A549 (cell line): ENCODE measurements at places on chromosomes 2 and 18.
A peak's percentile ranks its signal among the peaks of the same experiment; 100 is the strongest.

- peak; percentile 13 for DNase-seq
Measured at GRCh38 chr2:23199115-23199918, 185.7 kb upstream of the KLHL29 start.

DNA sequence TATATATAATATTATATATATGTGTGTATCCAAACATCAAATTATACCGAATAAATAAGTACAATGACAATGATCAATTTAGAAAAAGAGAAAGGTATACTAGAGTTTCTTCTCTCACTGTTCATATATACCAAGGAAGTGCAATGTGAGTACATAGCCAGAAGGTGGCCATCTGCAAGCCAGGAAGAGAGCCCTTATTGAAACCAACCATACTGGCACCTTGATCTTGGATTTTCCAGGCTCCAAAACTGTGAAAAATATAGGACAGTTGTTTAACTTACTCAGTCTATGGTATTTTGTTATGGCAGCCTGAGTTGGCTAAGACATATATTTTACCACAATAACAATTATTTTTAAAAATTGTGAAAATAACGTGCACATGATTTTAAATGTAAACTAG, 1490.2 kb upstream of the SLC39A10 start:
- DNase-seq = peak; percentile 38

GRCh38 chr2:163778045-163778781, 42.4 kb upstream of the FIGN start:
- peak; percentile 15 for DNase-seq

DNA sequence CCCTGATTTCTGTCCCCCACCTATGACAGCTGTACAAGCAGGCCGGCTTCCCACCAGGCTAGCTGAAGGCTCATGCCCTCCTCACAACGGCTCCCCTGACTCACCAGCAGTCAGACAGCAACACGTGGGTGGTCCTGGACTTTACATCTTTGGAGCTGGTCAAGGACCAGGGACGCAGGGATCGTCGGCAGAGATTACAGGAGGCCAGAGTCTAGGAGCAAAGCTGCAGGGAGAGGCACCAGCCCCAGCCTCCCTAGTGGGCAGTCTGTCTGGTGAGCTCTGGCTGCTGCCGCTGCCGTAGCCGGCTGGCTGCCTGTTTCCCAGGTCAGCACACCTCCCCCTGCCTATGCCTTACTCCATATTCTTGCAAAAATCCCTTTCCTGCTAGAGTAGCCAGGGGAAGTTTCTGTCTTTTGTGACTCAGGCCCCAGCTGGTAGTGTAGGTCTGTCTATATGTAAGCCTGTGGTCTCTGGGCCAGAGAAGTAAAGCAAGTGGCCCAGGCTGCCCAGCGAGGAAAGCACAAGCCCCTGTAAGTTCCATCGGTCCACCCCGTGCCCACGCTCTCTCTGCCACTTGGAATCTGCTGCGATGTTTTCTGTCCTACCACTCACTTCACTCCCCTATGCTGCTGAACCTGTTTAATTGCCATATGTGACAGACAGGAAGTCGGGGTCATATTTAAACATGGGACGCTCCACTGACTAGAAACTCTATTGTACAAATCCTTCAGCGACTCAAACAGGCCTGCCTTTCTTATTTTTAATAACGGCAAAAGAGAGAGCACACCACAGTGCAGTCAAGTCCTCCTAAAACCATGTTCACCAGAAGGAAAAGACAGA, 2.4 kb upstream of the ARHGEF4 start:
- DNase-seq = peak; percentile 19

GRCh38 chr18:51857989-51858388, 482.0 kb upstream of the DCC start:
- DNase-seq = peak; percentile 5

DNA sequence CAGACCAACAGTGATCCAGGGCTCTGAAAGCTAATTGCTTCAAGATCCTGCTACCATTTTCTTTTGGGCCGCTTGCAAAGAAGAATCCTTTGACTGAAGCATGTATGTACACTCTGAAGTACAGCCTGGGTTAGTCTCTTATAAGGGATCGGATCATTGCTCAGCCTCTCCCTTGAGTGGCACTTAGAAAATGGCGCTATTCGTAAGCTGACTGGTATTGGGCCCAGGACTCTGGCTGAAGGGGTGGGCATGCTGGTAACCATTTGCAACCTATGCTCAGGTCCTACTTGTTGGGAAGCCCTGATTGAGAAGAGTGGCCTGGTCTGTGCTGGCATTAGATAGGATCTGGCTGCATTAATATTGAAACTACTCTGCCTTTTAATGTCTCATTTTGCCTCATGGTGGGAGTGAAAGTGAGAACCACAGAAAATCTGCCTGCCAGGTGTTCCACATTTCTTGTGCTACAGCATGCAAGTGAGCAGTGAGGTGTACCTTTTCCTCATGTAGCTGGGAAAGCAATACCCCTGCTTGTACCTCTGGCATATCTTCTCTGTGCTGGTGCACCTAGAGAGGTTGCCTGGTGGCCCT, 661 bp upstream of the MGAT5 start:
- DNase-seq = no peak

DNA sequence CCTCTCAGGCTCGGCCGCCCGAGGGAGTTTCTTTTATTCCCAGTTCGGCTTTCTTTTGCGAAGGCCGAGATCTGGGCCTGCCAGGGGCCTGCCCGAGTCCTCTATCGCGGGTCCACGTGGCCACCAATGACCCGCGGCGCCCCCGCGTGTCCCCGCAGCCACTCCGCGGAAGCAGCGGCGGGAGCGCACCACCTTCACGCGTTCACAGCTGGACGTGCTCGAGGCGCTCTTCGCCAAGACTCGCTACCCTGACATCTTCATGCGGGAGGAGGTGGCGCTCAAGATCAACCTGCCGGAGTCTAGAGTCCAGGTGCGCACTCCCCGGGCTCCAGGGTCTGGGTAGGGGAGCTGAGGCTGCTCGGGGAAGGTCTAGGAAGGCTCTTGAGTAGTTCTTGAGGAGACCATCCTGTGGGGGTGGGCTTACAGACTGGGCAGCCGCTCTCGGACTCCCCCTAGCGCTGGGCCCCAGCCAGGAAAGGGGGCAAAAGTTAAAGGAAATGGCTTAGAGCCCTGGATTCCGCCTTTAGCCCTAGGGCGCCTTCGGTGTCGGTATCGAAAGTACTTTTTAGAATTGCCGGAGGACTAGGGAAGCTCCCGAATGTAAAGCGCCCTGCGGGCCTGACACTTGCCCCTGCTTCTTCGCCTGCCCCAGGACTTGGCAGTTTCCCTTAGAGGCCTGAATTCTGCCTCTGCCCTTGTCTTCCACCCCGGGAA, 3.4 kb downstream of the OTX1 start:
- no peak for DNase-seq

DNA sequence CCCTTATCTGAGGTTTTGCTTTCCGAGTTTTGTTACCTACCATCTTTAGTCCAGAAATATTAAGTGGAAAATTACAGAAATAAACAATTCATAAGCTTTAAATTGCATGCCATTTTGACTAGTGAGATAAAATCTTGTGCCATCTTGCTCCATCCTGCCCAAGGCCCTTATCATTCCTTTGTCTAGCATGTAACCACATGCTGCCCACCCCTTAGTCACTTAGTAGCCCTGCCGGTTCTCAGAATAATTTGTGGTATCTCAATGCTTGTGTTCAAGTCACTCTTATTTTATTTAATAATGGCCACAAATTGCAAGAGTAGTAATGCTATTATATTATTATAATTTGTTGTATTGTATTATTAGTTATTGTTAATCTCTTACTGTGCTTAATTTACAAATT, 36.8 kb upstream of the VPS54 start:
- no peak for DNase-seq

DNA sequence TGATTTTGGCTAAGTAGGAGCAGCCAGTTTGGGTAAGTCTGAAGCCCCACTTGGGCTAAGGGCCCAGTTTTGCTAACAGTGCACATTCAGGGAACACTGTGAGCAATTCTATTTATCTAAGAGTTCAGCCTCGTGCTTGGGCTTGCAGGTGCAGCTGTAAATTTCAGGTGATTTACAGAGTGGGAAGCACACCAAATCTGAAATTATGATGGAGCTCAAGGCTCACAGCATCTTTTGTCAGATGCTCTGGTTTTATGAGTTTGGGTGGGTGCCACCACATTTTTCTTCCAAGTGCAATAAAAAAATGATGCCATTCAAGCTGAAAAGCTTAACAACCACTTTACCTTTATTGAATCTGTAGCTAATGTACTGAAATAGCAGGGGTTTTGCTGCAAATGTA, 671.2 kb downstream of the LRRTM4 start:
- no peak for DNase-seq

DNA sequence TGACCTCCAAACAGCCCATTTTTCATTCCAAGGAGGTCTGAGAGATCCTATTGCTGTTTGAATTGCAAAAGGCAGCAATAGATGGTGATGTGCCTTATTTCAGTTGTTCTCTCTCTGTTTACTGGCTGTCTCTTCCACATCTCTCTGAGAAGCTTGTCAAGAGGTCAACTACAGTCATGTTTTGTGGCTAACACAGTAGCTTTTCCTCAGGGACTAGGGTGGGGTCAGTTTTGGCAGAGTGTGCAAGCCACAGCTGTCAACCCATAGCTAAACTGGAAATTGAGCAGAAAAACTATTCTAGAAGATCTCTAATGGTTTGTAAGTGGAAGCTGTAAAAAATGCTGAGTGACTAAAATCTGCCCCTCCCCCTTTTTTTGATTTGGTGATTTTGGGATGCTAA, 67.1 kb downstream of the DIS3L2 start:
- DNase-seq = no peak

GRCh38 chr2:51032751-51033330, 909 bp upstream of the NRXN1 start:
- no peak for DNase-seq

GRCh38 chr2:186308347-186308746, 177.7 kb upstream of the ZC3H15 start:
- DNase-seq = no peak

- DNase-seq = no peak
Measured at GRCh38 chr2:20674309-20674965, 7.5 kb downstream of the GDF7 start.

DNA sequence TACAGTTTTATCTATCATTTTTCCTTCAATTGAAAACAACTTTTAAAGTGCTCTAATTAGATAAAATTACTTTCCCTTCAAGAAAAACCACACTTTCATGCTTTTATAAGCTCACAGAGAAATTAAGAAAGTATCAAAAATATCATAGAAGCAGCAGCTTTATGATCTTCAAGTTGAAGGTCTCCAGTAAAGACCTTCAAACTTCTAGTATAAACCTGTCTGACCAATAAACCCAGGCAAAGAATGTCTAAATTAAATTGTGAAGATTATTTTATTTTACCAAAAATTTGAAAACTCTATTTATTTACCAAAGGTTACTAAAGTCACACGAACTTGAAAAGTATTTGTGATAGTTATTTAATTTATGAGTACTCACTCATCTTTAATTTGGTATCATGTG, 9.3 kb upstream of the SCTR start:
- no peak for DNase-seq

- DNase-seq = no peak
Measured at GRCh38 chr2:192070099-192070498, 124.6 kb downstream of the TMEFF2 start.

- DNase-seq = peak; percentile 39
Measured at GRCh38 chr2:43519643-43520221, 76.1 kb downstream of the THADA start.

GRCh38 chr18:13450289-13451212, 232.0 kb downstream of the LDLRAD4 start:
- DNase-seq = no peak

DNA sequence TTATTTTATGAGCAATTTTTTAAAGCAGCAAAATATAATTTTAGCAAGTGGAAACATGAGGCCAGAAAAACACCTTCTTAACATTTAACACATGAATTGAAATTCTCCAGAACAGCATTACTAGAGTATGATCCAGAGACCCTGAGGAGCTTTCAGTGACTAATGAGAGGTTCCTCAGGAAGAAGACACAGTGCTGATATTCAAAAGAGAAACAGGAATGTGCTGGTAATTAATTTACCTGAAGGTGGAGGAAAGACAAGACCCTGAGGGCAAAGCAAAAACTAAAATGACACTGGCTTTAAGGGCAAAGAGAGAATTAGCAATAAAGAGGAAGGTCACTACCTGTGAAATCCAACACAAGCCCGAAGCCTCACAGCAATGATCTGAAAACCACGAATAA, 97.0 kb downstream of the CDH2 start:
- no peak for DNase-seq

GRCh38 chr2:53028225-53028624, 739.4 kb upstream of the CHAC2 start:
- no peak for DNase-seq

GRCh38 chr2:139296672-139297209, 516.6 kb upstream of the NXPH2 start:
- DNase-seq = no peak

DNA sequence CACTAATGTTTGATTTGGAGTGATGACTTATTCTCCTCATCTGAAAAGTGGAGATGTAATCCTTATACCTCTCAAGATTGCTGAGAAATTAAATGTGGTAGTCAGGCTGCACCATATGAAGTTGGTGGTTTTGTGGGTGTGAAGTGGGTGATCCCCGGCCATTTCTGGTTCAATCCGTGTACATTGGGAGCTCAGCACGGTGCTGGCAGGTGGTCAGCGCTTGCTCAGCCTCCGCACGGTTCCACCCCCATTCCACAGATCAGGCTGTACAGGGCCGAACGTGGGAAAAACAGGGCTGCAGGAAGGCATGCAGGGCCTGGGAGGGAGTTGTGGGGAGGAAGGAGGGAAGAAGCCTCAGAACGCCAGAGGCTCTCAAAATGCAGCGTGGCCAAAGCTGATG, 198.3 kb downstream of the INO80D start:
- DNase-seq = no peak

GRCh38 chr18:44637210-44638033, 43.3 kb upstream of the SETBP1 start:
- DNase-seq = peak; percentile 7

DNA sequence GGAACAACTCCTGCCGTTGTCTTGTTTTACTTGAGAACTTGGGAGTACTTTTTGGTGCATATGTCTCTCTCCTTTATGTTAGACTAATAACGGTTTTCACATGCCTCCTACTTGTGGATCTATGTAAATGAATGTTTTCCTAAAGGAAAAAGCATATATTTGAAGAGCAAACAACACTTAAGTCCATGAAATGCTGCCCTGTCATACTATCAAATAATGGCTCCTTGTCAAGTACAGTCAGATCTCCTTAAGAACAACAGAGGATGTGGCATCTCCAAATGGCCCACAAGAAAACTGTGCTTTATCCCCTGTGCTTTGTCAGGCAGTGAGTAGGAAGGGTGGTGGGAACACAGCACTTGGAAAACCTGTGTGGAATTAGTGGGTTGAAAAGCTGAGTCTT, 198.2 kb downstream of the PTGR3 start:
- DNase-seq = no peak
